ENCODE measurements at places on chromosomes 16 and 17.

DNA sequence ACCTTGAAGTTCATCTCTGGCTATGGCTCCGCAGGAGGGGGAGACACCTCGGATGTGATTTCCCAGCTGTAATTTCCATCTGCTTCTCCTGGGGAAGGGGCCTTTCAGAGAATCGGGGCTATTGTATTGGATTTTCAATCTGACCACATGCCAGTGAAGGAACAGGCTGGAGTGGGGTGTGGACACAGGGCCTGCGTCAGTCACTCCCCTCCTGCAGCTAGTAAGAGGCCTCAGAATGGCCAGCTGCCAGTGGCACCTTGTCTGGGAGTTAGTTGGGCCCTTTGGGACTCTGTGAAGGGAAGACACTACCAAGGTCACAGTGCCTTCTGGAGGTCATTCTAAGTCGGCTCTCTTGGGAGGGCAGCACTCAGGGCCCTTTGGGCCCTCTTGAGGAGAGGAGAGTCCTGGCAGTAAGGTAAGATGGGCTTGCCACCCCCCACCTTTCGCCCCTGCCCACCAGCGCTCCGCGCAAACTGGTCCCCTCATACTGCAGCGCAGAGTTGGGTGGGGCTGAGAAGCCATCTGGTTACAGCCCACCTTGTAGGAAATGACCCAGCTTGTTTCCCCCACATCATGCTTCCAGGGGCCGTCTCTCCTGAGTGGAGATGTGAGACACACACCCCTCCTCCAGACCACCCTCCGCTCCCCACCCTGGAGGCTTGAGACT lies 5.4 kb downstream of the NXPH3 start:
- DNase-seq: no peak

GRCh38 chr16:27445502-27446175 lies 43.7 kb downstream of the IL21R start:
- no peak for DNase-seq

DNA sequence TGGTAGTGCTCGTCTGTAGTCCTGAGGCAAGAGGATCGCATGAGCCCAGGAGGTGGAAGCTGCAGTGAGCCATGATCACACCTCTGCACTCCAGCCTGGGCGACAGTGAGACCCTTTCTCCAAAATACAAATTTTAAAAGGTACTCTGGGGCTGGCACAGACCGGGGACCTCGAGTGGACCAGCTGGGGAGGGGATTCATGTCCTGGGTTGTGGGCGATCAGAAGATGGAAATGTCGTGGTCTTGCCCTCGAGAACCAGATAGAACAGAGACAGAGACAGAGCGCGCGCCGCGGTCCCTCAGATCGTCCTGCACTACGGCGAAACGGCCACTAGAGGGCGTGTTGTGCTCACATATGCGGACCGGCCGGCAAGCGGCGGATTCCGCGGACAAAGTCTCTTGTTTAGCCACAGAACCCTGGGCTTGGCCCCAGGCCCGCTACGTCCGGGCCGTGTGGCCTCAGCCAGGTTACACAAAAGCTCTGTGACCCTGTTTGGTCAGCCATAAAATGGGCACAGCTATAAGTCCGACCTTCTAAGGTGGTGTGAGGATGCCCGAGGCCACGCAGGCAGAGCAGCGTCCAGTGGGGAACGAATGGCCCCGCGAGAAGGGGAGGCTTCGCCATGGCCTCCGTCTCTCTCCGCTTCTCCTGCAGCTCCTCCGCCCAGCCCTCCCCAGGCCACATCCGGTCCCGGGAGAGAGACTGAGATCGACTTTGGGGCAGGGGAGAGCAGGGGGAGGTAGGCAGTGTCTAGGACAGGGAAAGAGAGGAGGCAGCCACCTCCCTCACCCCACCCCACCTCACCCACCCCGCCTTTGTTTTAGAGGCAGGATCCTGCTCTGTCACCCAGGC lies 14.6 kb upstream of the SBK1 start:
- peak; percentile 78 for DNase-seq

DNA sequence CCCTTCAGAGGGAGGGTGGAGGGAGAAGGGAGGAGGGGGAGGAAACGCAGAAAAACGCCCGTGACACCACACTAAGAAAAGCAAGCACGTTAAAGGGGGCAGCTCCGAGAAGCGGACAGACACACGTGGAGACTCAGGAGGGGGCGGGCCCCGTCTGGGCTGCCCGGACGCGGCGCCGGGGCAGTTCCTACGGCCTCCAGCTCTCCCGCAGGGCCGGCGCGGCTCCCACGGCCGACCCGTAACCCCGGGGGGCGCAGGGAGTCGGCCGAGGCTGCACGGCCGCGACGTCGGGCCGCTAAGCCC lies 362 bp downstream of the KLHDC4 start:
- no peak for DNase-seq

- no peak for DNase-seq
Measured at GRCh38 chr17:16434662-16435061, 19.3 kb downstream of the TRPV2 start.
